ENCODE measurements at places on chromosomes 7 and 10.
A peak's percentile ranks its signal among the peaks of the same experiment; 100 is the strongest.

- no peak for DNase-seq
These were observed 16.7 kb upstream of the NPFFR1 start for GRCh38 chr10:70300461-70300860.

DNA sequence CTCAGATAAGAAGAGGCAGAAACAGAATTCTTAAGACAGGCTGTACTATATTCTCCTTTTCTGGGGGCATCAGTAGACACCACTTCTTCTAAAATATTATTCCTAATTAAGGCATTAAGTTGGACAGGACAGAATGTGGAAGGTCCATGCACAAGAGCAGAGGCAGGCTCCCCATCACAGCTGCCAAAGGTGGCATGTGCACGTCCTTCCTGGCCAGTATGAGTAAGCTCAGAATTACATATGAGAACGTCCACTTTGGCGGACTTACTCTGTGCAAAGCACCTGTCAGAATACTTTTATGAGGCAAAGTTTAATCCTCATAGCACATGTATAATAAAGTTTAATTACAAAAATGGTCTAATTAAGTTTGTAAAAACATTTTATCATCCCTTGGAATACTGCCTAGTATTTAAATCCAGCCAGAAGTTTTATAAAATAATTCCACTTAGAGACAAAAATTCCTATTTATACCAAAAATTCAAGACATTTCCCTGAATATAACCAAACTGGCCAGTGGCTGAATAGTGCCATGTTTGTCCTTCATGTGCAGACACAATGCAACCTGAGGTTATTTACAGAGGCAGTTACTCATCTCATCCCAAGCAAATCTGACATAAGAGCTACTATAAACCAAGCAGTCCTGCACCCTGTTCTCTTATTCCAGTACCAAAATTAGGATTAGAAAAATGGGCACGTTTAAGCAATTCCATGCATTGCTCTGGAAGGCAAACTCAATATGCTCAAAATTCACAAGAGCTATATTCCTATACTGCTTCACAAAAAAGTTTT is 65.5 kb downstream of the CACUL1 start:
- no peak for DNase-seq

DNA sequence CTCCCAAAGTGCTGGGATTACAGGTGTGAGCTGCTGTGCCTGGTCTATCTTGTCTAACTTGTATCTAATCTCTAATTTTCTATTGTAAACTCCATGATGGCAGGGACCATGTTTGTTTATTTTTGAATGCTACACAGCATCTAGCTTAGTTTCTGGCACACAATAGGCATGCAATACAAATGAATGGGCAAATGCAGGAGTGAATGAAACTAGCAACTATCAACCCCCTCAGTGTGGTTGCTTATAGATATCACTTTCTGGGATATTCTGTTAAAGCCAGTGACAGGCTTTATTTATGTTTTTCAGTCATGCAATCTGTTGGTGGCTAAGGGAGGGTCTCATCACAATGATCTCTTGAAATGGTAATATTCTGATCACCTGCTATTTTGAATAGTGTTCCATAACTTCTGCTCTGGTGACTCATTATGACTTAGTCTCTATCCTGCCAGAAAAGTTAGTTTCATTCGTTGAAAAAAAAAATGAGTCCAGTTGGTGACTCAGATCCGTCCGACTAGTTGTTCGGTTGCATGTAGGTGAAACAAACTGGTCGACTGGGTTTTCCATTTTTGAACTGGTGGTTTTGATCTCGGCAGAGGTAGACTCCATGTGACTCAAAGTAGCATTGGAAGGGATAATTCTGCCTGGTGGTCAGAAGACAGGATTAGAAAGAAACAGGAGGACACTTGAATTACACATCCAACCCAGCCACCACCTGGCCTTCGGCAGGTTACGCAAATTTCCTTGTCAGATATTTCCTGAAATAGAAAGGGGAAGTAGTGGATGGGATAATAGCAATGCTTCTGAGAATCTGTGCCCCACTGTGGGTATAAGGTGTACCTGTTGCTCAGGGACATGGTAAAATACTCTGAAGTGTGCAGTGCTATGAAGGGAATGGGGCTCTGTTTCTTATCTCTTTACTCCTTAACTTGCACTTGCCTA is 76.8 kb downstream of the GATA3 start:
- no peak for DNase-seq

DNA sequence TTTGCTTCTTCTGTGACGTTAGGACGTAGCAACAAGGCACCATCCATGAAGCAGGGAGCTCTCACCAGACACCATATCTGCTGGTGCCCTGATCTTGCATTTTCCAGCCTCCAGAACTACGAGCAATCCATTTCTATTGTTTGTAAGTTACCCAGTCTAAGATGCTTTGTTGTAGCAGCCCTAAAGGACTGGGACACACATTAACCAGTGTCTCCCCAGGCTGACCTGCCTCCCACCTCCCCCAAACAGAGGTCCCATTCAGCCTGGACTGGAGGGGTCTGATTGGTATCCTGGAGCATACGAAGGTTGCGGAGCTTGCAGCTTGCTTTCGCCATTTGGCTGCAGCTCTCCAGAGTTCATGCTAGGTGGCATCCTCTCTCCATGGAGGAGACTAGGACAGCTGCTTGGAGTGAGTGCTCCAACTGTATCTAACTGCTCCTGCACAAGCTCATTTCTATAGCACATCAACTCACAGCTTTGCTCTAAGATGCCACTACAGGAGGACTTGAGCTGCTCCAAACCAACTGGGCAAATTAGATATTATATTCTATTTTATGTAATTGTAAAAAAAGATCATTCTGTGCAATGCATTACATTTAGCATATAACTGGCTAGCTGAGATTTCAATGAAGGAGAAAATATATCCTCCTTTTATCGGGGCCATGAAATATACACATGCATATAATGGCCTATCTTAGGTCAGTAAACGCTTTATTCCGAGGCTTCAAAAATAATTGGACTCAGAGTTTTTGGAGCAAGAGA is 8.0 kb upstream of the GRK5 start:
- DNase-seq = peak; percentile 53

DNA sequence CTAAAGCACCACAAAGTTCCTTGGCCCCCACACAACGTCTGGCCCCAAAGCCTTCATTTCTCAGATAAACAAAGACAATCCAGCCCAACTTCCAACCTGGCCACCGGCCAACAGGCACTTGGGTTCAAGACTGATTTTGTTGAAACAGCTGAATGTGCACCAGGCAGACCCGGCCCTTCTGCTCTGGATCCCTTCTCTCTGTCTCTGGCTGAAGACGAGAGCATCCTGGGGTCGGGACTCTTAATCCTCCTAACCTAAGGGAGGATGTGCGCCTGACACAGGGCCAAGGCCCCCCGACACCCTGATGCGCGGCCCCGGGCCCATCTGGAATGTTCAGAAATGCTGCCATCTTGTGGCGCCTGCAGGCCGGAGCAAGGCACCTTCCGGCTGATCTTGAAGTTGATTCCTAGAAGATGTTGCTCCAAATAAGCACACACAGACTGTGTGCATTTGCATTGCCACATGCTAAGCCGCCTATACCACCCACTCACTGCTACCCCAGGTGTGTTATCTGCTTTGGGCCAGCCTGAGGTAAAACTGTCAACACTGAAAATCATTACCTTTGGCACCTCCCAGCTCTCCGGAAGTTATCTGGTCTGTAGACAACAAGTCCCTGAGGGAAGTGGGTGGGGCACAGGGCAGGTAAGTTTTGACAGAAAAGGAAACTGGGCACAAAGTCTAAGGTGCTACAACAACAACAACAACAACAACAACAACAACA is 98.4 kb upstream of the HABP2 start:
- no peak for DNase-seq

GRCh38 chr7:55085511-55086412 is 66.9 kb downstream of the EGFR start:
- DNase-seq = no peak

GRCh38 chr7:24965831-24966708 is 13.9 kb downstream of the OSBPL3 start:
- DNase-seq = no peak

- DNase-seq = no peak
These were observed 333 bp downstream of the SMNDC1 start for GRCh38 chr10:110304394-110304779.

DNA sequence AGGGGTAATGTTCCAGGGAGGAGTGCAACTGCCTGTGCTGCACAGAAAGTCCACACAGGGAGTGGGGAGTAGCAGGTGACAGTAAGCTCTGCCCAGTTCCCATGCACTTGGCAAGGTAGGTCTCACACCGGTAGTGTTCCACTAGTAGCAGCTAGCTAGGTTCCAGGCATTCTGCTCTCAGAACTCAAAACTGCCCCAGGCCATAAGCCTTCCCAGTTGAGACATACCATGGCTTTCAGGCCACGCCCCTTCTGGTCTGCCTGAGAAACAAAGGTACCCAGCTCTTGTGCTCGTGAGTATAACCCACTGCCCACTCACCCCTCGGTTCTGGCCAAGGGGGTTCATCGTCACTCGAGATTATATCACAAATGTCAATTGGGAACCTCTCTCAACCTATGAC is 12.6 kb downstream of the CASP7 start:
- no peak for DNase-seq

GRCh38 chr10:101063050-101063525 is 1.3 kb downstream of the KAZALD1 start:
- no peak for DNase-seq

DNA sequence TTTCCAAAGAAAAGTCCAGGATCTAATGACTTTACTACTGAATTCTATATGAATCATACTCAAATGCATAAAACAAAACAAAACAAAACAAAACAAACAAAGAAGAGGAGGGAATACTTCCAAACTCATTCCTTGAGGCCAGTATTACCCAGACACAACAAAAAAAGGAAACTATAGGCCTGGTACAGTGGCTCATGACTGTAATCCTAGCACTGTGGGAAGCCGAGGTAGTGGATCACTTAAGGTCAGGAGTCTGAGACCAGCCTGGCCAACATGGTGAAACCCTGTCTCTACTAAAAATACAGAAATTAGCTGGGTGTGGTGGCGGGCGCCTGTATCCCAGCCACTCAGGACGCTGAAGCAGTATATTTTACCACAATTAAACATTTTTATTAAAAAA is 114.6 kb downstream of the NRBF2 start:
- no peak for DNase-seq

- peak; percentile 24 for DNase-seq
These were observed 8.4 kb upstream of the LYZL2 start for GRCh38 chr10:30637881-30638467.

DNA sequence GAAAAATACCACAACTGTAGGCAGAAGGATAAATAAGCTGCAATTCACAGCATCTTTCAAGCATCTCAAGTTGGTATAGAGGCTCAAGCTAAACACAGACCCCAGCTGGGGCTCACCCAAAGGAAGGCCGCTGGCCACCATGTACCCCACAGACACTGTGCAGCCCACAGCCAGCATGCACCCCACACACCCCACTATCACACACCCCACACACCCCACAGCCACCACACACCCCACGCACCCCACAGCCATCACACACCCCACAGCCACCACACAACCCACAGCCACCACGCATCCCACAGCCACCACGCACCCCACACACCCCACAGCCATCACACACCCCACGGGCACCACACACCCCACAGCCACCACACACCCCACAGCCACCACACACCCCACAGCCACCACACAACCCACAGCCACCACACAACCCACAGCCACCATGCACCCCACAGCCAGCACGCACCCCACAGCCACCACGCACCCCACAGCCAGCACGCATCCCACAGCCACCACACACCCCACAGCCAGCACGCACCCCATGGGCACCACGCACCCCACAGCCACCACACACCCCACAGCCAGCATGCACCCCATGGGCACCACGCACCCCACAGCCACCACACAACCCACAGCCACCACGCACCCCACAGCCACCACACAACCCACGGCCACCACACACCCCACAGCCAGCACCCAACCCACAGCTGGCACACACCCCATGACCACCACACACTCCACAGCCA is 214.7 kb downstream of the DNAJB6 start:
- DNase-seq = no peak

GRCh38 chr10:118307220-118307619 is 34.9 kb downstream of the FAM204A start:
- DNase-seq = no peak

DNA sequence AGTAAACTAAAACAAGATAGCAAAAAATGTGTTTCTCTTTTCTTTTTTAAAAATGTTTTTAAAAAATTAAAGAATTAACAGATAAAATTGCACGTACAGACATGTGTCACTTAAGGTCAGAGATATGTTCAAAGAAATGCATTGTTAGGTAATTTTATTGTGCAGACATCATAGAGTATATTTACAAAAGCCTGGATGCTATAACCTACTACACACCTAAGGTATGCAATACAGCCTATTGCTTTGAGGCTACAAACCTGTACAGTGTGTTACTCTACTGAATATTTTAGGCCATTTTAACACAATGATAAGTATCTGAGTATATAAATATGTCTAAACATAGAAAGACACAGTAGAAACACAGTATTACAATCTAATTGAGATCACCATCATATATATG is 253.1 kb downstream of the PRKG1 start:
- DNase-seq = no peak

GRCh38 chr10:126215746-126216631 is 172.3 kb downstream of the ADAM12 start:
- DNase-seq = peak; percentile 71

- no peak for DNase-seq
These were observed 758.6 kb upstream of the ZWINT start for GRCh38 chr10:57119684-57120083.

DNA sequence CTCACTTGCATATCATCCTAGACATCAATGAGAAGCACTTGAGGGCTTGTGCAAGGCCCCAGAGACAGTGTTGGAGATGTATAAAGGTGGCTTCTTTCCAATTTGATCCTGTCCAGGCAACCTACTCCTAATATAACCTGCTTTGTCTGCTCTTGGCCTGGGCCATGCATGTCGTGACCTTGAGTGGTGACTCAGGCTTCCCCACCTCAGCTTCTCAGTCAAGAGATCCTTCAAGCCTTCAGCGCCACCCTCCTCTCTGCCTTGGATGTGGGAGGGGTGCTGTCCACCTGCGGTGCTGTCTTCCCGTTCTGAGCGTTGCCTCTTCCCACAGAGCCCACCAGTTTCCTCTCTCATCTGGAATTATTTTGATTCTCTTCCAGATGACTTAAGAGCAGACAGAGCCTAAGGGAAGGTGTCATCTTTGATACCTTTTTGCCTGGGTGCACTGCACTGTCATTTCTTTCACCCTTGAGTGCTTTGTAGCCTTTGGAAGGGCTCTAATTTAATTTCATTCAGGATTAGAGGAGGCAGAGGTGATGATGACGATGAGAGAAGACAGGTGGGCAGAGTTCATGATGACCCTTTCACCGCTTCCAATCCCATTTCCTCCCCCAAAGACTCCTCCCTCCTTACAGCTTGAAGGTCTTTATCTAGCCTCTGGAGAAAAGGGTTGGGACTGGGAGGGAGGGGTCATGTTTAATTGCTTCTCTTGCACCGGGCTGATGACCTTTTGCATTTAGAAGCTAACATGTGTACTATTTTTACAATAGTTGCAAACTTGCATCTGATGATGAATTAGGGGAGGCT is 6.9 kb downstream of the LSMEM1 start:
- DNase-seq = no peak

Measured in brain pericyte (primary cell).